B cell (primary cell): ENCODE measurements at places on chromosomes 1 and 21. TPM values are rescaled to one million over a fixed set of nuclear protein-coding genes. Genes with fewer than 3 reads are reported as not detected.

- H3K4me3 ChIP-seq, result no peak overlapping the region
- no peaks in the 10 kb centered on the region for H3K36me3 ChIP-seq
- no peaks in the 10 kb centered on the region for H3K27me3 ChIP-seq
Observed at GRCh38 chr1:189496768-189497167, 980.9 kb downstream of the BRINP3 start.

DNA sequence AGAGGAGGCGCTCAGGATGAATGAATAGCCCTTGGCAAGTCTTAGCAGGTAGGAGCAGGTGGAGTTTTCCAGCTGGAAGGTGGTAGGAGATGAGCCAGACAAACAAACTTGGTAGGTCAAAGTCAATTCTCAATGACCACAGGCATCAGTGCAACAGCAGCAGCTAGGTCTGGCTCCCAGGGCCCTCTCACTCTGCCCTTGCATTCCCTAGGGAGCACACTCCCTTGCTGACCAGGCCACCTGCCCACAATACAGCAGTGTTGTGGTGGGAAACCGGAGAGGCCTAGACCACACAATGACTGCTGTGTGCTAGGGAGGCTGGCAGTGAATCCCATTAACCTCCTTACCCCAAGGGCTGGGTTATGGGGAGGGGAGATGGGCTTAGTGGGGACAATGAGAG, 13.0 kb upstream of the PAQR6 start:
- H3K4me3 ChIP-seq, result no peak overlapping the region
- H3K4me1 ChIP-seq, result no peaks in the 10 kb centered on the region
- H3K27ac ChIP-seq, result no peak overlapping the region
- H3K36me3 ChIP-seq, result peaks cover 8% of the 10 kb centered on the region

GRCh38 chr1:43232074-43232473, 37.7 kb upstream of the TMEM125 start:
- DNase-seq, result no peak
- peaks cover 2% of the 10 kb centered on the region for H3K4me1 ChIP-seq
- H3K36me3 ChIP-seq, result no peaks in the 10 kb centered on the region
- H3K4me3 ChIP-seq, result no peak overlapping the region
- no peaks in the 10 kb centered on the region for H3K27me3 ChIP-seq
- H3K27ac ChIP-seq, result no peak overlapping the region

DNA sequence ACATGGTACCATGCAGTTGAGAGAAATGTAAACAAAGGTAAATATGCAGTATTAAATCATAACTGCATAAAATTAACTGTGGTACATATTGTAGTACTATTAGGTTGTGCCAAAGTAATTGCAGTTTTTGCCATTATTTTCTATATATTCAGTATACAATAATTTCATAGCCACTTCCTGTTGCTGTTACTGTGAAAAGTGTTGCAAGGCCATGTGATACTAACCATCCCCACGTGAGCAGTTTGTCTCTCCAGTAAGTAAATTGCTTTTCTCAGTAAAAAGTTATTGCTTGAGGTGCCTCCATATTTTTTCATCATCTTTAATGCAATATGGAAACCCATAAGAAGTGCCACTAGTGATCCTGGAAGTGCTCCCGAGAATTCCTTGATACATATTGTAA, 19.6 kb upstream of the METTL18 start:
- H3K4me1 ChIP-seq, result no peaks in the 10 kb centered on the region
- DNase-seq, result no peak

DNA sequence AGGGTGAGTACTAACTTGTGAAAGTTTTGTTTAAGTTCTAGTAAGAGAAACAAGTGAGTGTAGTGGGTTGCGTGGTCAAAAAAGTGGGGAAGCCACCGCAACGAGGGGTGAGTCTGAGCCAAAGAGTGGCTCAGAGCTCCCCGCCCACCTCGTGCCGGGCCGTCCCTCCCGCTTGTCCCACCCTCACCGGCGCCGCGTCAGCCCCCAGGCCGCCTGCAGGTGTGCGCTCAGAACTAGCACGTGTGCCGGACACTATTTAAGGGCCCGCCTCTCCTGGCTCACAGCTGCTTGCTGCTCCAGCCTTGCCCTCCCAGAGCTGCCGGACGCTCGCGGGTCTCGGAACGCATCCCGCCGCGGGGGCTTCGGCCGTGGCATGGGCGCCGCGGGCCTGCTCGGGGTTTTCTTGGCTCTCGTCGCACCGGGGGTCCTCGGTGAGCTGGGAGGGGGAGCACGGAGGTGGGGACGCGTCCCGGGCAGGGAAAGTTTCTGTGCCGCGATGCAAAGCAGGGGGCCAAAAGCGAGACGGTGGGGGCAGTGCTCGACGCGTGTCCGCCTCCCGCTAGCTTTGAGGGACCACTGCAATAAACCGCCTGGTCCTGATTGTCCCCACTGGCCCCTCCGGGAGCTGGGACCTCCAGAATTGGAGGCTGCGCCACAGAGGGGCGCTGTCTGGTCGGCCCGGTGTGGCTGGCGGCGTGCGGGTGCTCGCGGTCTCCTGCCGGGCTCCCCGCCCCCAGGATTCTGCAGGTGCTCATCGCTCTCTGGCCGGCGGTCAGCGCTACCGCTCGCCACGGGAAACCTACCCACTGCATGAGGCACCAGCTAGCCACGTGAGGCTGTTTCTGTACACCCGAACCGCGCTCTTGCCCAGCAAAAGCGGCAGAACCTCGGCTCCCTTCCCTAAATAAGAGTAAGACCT, at the start of gene CR2:
Gene CR2, plus strand, starts transcription at position 283 of the 919 bp plus-strand sequence. Its CDS starts 91 bp downstream, at position 374.
- DNase-seq, result peak; percentile 89
- H3K27me3 ChIP-seq, result no peaks in the 10 kb centered on the region
- H3K36me3 ChIP-seq, result no peaks in the 10 kb centered on the region
- H3K4me1 ChIP-seq, result peaks cover 44% of the 10 kb centered on the region

The AMPD1 gene
- total RNA-seq, result not detected in 2 replicates

The BSND gene
- not detected in 2 replicates for total RNA-seq

DNA sequence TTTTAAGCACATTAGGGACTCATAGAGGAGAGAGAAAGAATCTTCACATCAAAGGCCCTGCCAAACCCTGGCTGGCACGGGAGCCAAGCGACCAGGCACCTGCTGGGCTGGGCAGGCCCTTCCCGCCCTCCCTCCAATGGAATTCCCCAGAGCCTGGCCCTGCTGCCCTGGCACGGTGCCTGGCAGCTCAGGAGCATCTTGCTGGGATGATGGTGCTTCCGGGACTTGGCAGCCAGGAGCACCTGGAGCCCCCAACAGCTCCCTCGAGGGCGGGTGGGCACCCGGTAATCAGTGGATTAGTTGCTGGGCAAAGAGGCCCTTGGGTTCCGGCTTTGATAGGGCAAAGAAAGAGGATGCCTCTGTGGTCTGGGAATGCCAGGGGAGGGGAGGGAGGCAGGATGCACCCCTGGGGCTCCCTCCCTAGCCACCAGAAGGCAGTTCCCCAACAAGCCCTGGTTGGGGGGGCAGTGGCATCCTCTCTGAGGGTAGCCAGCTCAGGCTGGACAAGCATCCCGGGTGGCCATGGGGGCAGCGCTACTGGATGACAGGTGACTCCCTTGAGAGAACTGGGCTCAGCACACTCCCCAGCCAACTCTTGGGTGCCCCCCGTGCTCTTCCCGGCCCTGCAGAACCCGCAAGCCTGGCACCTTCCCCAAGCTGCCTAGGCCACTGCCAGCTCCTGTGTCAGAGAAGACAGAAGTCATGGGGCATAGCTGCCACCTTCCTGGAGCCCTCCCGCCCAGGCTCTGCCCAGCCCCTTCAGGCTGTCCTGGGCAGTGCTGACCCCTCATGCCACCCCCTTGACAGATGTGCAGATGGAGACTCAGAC, 26.4 kb downstream of the KRTAP10-1 start:
- no peaks in the 10 kb centered on the region for H3K36me3 ChIP-seq
- no peak overlapping the region for H3K27ac ChIP-seq
- DNase-seq, result no peak
- peaks cover 9% of the 10 kb centered on the region for H3K4me1 ChIP-seq
- H3K27me3 ChIP-seq, result no peaks in the 10 kb centered on the region

DNA sequence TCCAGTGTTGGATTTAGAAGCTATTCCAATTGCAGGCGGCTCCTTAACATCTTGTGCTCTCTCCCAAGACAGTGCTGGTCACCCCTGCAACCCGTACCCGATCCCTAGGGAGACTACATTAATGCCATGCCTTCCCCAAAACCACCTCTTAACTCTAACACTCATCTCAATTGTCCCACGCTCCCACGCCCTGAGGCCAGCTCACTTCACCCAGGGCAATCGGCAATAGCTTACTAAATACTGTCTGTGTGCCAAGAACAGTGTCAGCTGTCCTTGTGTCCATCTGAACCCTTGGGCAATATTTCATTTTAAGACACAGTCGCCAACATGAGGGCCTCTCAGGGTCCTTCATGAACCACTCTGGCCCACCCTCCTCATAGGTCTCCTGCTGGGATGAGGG, 13.9 kb downstream of the C1orf198 start:
- DNase-seq, result no peak
- H3K4me1 ChIP-seq, result no peaks in the 10 kb centered on the region
- no peaks in the 10 kb centered on the region for H3K27me3 ChIP-seq

DNA sequence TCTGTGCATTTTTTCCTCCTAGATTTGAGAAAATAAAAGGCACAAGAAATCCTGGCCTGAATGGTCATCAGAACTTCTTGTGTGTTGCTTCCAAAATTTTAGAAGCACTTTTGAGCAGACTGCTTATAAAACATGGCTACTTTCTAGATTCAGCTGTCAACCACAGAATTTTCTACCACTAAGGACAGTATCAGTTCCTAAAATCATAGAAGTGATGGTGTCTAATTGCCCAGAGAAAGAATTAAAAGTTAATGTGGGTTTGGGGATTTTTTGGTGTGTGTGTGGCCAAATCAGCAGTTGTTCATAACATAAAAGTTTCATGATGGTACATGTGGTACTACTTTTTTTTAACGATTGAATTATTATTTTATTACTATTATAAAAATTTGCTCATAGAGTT, 171.4 kb upstream of the SNX7 start:
- H3K27me3 ChIP-seq, result no peaks in the 10 kb centered on the region
- no peak overlapping the region for H3K27ac ChIP-seq

- no peaks in the 10 kb centered on the region for H3K36me3 ChIP-seq
- no peak overlapping the region for H3K4me3 ChIP-seq
- H3K27ac ChIP-seq, result no peak overlapping the region
- no peaks in the 10 kb centered on the region for H3K4me1 ChIP-seq
- DNase-seq, result no peak
Observed at GRCh38 chr1:93051961-93052360, 27.1 kb upstream of the MTF2 start.

The EFNA4 gene
- total RNA-seq, result 8.4 and 9.9 TPM in 2 replicates

- H3K27me3 ChIP-seq, result no peaks in the 10 kb centered on the region
- no peak overlapping the region for H3K4me3 ChIP-seq
- no peak overlapping the region for H3K27ac ChIP-seq
- H3K36me3 ChIP-seq, result no peaks in the 10 kb centered on the region
- DNase-seq, result no peak
- no peaks in the 10 kb centered on the region for H3K4me1 ChIP-seq
Observed at GRCh38 chr1:30460661-30461060, 262.7 kb downstream of the MATN1 start.

GRCh38 chr1:51612447-51612961, 4.4 kb upstream of the OSBPL9 start:
- H3K27ac ChIP-seq, result no peak overlapping the region
- H3K4me1 ChIP-seq, result peaks cover 11% of the 10 kb centered on the region
- no peaks in the 10 kb centered on the region for H3K36me3 ChIP-seq
- peaks cover 3% of the 10 kb centered on the region for H3K27me3 ChIP-seq

The CXADR gene
- not detected in 2 replicates for total RNA-seq

DNA sequence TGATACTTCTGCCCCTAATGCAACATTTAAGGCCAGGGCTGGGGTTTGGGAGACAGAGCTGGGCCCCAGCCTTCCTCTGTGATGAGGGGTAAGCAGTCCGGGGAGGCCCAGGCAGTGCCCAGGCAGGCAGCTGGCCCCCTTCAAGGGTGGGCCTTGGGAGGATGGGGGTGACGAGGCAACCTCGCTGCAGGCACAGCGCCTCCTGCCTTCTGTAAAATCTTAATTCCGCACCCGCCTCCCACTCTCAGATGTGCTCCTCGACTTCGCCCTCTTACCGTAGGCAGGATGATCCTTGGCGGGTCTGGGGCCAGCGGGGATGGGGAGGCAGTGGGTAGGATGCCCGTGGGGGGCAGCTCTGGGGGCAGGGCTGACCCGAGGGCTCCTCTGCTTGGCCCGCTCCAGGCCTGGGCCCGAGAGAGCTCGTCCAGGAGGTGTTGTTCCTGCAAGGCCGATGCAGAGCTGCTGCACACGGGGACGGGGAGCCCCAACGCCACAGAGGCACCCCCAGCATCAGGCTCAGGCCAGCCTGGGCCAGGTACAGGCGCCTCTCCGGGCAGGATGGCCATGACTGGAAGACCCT, 9.1 kb downstream of the C21orf58 start:
- no peaks in the 10 kb centered on the region for H3K27me3 ChIP-seq
- no peaks in the 10 kb centered on the region for H3K36me3 ChIP-seq
- H3K4me1 ChIP-seq, result no peaks in the 10 kb centered on the region
- no peak for DNase-seq

The GABRD gene
- not detected in 2 replicates for total RNA-seq

GRCh38 chr21:38809198-38809878, 3.6 kb downstream of the ETS2 start:
- no peaks in the 10 kb centered on the region for H3K36me3 ChIP-seq
- peaks cover 14% of the 10 kb centered on the region for H3K27me3 ChIP-seq
- no peak overlapping the region for H3K4me3 ChIP-seq
- DNase-seq, result peak; percentile 20
- H3K27ac ChIP-seq, result no peak overlapping the region

- H3K4me3 ChIP-seq, result no peak overlapping the region
- H3K27ac ChIP-seq, result no peak overlapping the region
- H3K36me3 ChIP-seq, result peaks cover 28% of the 10 kb centered on the region
- DNase-seq, result peak; percentile 25
Observed at GRCh38 chr1:40197656-40198055, 36.5 kb downstream of the RLF start.

The RHBDL2 gene
- total RNA-seq, result not detected in 2 replicates

DNA sequence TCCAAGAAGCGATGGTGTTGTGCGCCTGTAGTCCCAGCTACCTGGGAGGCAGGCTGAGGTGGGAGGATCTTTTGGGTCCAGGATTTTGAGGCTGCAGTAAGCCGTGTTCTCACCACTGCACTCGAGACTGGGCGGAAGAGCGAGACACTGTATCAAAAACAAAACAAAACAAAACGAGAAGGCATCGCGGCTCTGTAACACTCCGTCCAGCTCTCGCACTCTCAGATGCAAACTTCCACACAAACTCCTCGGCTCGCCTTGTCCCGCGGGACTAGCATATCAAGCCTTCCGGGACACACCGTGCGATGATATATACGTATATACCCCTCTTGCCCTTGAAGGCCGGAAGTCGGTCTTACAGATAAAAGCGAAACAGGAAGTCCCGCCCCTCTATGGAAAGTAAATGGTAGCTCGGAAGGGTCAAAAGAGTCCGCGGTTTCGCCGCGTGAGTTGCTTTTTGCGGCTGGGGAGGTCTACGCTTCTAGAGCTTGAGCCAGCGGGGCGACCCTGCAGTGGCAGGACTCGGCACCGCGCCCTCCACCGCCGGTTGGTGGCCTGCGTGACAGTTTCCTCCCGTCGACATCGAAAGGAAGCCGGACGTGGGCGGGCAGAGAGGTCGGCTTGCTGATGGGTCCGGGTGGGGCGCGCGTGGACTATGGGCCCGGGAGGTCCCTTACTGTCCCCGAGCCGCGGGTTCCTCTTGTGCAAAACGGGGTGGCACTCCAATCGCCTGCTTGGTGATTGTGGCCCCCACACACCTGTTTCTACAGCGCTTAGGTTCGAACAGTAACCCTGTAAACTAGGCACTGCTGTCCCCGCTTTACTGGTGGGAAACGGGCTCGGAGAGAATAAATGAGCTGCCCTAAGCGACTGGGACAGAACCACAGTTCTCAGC, at the start of gene COA6:
Gene COA6, plus strand, starts transcription at position 393 of the 895 bp plus-strand sequence. Its CDS starts 11 bp downstream, at position 404.
- peak within 1 kb of the TSS; percentile 96 for H3K4me3 ChIP-seq
- no peaks in the 10 kb centered on the region for H3K27me3 ChIP-seq

The UTS2 gene
- total RNA-seq, result 5.0 and 5.5 TPM in 2 replicates

The FAAH gene
- 5.6 and 10.0 TPM in 2 replicates for total RNA-seq

- peaks cover 74% of the 10 kb centered on the region for H3K36me3 ChIP-seq
- no peaks in the 10 kb centered on the region for H3K27me3 ChIP-seq
- no peak for DNase-seq
- H3K27ac ChIP-seq, result no peak overlapping the region
Observed at GRCh38 chr1:200981278-200981677, 42.2 kb downstream of the KIF21B start.
